ENCODE measurements at places on chromosomes 7 and 10.
A peak's percentile ranks its signal among the peaks of the same experiment; 100 is the strongest.

GRCh38 chr7:137943132-137943551 is 58.7 kb downstream of the CREB3L2 start:
- no peak for DNase-seq

DNA sequence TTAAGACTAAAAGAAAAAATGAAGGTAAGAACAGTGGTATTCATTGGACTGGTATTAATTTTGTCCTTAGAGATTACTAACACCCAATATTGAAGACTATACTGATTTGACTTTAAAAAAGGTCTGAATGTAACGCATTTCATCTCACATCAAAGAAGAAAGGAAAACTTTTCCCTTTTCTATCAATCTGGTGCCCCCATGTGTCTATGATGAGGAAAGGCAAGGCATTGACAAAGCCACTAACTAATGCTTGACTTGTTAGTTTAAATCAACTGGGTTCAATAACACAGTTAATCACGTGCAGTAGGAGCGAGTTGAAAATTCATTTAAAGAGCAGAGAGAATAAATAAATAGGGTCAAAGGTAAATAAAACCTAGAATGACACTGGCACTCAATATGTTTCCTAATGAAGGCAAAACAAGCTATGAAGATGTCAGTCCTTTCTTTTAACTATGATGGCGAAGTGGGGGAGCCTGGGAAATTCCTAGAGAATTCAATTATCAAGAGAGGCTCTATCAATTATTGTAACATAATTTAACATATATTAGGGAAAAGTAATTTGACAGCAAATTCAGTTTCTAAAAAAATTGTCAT is 180.9 kb downstream of the ANK3 start:
- peak; percentile 3 for DNase-seq

DNA sequence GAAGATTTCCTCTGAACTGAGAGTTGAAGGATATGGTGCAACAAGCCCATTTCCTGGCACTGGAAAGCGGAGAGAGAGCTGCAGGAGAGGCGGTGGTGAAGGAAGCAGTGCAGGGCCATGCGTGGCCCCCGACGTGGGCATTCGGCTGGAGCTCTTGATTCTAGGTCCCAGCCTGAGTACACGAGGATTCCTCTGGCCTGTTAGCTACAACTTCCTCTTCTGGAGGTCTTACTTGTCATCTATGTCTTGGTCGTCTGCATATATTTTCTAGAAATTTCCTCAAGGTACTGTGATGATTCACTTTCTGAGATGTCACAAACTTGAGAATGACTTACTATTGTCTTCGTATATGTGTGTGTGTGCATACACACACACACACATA is 59.2 kb upstream of the JAZF1 start:
- DNase-seq = no peak

GRCh38 chr10:24790073-24790472 is 66.4 kb upstream of the ARHGAP21 start:
- DNase-seq = no peak

DNA sequence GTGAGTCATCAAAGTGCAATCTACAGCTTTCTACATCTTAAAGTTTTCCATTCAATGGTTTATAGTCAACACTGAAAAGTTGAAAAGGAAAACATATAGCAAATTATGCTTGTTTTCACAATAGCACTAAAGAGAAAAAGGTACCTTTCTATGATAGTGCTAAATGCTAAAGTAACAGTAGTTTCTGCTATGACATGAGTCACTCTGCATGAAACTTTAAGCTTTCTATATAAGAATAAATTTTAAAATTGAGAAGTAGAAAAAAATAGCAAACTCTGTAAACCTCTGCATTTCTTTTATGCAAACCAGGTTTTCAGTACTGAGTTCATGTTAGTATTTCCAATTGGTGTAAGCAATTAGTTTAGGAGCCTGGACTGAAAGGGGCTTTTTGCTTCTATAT is 31.2 kb upstream of the TMEM168 start:
- DNase-seq = no peak

GRCh38 chr7:16816824-16817223 is 12.0 kb upstream of the AGR2 start:
- no peak for DNase-seq

DNA sequence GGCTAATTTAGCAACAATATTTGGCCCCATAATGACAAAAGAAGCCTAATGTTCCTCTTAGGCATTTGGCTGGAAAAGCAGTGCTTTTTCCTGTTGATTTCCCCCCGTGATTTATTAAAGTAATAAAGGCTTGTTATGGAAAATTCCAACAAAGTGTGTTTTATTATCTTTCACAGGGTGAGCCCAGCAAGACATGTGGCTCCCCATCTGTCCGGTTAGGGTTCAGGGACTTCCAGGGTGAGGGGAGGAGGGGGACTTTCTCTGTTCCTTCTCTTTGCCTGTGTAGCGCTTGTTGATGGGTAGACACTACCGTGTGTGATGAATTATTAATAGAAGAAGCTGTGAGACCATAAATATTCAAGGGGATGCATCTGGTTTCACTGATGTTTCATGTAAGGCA is 39.0 kb downstream of the HTR5A start:
- no peak for DNase-seq

DNA sequence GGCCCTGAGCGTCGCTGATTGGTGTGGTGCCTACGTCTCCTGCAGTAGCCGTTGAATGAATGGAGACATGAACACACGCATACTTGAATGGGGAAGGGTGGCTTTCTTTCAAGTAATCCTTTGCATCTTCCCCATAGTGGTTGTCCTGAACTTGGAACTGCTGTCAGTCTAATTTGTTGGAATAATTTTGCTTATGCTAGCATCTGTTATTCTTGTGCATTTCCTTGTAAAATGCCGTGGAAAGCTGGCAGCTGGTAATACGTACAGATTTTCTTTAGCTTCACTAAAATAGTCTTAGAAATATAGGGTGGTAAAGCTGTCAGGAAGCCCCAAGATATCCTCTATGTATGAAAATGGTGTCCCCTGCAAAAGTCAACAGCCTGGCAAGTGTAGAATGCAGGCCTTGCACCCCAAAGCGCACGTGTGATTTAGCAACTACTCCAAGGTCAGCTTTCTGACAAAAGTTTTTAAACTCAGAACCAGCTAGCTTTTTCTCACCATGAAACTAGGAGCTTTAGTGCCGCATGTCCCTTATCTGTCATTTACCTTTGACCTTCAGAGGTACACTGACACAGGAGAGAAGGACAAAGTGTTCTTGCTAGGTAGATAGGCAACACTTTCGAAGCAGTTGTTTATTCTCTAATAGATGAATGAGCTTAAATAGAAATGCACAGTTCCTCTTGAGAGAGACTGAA is 70.8 kb downstream of the RBM33 start:
- DNase-seq = no peak

GRCh38 chr7:106421181-106421762 is 136.5 kb upstream of the NAMPT start:
- DNase-seq = peak; percentile 81

DNA sequence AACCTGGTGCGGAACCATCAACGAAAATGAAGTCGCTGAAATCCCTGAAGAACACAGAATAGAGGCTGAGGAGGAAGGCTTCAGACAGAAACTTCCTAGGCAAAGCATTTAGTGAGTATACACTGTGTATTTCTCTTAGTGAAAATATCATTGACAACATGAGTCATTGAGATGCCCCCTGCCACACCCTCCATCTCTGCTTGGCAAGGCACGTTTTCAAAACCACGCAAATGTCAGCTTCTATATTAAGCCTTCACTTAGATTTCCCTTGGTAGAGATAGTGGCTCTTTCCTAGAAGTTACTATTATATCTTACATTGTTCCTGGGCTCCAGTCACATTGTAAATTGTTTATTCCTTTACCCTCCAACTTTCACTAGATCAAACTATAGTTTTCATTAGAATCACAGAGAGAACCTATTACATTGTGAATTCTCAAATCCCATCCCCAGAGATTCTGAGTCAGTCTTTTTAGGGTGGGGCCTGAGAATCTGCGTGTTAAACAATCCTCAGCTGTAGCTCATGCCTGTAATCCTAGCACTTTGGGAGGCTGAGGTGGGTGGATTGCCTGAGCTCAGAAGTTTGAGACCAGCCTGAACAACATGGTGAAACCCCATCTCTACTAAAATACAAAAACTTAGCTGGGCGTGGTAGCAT is 4.6 kb upstream of the SKAP2 start:
- no peak for DNase-seq

GRCh38 chr7:143393267-143394041 is 12.3 kb downstream of the ZYX start:
- no peak for DNase-seq

GRCh38 chr10:58094985-58095718 is 172.5 kb downstream of the IPMK start:
- no peak for DNase-seq

DNA sequence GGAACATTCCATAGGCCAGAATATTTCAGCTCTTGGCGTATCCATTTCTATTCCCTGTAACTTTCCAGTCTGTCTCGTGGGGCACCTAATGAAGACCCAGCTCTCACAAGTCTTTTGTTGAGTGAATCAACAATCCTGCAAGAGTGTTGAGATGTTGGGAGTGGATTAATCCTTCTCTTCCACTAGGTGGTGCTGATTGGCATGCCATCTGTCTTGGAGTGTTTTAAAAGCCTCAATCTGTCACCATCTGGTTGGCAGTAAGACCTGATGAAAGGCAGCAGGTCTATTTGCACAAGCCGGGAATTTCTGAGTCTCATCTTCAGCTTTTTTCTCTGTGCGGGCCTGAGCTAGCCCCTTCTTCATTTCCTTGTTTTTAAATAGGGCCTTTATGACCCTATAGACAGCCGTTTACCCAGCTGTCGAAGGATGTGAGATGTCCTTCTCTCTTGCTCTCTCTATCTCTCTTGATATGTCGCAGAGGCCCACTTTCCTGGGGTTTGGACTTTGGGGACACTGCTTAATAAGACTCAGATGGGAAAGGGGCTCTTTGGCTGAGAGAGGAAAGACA is 180.5 kb downstream of the ZNF365 start:
- no peak for DNase-seq

GRCh38 chr10:24306507-24306875 is 97.6 kb downstream of the KIAA1217 start:
- DNase-seq = no peak

GRCh38 chr7:27251136-27251651 is 8.6 kb downstream of the EVX1 start:
- DNase-seq = no peak

DNA sequence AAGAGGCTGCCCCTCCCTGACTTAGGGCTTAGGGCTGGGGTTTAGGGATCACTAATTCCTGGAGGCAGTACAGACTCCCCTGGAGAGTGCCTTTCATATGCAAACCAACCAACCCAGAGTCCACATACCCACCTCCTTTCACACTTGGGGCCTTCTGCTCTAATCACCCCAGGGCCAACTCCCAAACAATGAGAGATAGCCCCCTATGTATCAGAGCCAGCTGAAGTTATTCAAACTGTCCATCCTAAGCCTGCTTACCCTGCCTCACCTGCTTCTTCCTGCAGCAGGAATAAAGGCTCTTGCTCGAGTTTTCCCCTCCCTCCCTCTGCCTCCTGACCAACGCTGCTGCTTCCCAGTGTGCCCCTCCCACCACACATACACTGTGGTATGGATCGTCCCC is 51.8 kb upstream of the SLC35G1 start:
- DNase-seq = no peak

DNA sequence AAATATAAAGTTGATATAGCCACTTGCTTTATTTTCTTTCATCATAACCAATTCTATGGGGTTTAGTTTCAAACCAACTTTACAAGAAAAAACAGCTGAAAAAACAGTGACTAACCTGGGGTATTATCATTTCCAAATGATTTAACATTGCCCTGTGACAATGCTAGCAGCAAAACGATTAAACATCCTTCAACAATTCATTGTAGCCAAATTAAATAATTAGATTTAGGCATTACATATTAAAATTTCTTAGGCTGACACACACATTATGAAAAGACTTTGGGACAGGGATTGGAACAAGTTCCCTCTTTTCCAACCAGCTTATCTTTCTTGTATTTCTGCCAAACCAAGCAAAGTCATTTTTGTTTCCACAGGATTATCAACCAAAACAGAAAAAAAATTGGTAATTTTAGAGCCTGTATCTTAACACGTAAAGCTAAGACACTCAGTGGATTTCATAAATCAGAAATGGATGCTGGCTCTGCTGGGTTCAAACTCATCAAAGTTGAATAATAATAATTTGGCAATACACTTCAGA is 84.0 kb downstream of the SEMA3D start:
- DNase-seq = no peak

- no peak for DNase-seq
Measured at GRCh38 chr10:109886037-109886780, 37.1 kb downstream of the XPNPEP1 start.

DNA sequence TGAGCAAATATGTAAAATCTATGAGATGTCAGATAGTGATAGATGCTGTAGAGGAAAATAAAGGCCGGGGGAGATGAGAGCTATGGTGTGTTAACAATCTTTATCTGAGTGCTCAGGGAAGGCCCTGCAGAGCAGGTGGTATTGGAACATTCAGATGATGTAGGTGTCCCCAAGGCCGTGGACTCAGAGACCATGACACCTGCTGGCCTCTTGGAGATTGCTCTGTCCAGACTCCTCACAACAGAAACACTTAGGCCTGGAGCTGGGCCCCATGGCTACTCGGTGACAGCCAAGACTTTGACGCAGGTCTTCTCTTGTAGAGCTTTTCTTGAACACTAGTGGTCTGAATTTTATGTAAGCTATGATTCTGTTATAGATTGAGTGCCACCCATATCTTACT is 13.3 kb downstream of the AKR1E2 start:
- DNase-seq = no peak
